ENCODE measurements at places on chromosomes 4 and X.

- DNase-seq, result no peak
These were observed 2.8 kb downstream of the FGFBP1 start for GRCh38 chr4:15935504-15936402.

DNA sequence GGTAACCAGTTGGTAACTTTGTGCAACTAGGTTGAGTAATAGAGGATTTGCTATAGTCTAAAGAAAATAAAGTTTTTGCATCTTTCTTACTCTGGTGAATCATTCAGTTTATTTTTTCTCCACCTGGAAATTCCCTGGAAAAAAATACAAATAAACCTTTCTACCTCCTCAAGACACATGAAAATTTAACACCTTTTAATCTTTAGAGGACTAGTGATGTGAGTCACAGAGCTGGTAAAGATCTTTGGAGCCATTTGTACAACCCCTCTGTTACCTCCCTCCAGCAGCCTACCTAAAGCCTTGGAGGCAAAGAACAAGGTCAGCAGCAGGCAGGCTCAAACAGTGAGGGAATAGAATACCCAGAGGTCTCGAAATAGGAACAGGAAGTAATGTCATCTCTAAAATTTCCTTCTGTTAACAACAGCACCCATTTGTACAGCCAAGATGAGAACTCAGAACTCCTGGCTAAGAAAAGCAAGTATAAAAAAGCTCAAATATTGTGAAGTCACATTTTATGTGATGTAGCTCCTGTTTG is 10.2 kb upstream of the MAOB start:
- DNase-seq, result no peak

- DNase-seq, result no peak
These were observed 2.9 kb downstream of the RAPGEF2 start for GRCh38 chr4:159105761-159106243.

GRCh38 chrX:153392642-153393321 is 8.4 kb downstream of the PNMA6E start:
- no peak for DNase-seq

- no peak for DNase-seq
These were observed 597.2 kb downstream of the GALNTL6 start for GRCh38 chr4:172410363-172410762.

DNA sequence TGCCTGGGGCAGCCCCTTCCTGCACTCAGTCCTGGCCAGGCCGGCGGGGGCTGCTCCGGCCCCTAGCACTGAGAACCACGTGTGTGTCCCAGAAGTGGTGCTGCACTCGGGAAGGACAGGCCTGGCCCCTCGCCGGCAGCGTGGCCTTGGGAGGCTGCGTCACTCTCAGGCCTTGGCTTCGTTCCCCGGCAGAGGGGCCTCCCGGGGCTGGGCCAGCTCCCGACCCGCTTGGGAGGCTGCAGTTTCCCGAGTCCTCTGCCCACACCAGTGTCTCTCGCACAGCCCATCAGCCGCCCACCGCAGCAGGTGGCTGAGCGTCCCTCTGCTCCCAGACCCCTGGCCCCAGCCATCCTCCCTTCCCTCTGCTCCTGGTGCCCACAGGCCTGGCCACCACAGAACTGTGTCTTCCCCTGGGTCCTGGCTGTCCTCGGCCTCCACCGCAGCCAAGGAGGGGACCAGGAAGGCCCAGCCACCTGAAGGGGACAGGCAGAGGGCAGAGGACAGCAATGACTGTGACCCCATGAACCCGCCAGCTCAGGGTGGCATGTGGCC is 10.9 kb upstream of the CPLX1 start:
- DNase-seq, result no peak

DNA sequence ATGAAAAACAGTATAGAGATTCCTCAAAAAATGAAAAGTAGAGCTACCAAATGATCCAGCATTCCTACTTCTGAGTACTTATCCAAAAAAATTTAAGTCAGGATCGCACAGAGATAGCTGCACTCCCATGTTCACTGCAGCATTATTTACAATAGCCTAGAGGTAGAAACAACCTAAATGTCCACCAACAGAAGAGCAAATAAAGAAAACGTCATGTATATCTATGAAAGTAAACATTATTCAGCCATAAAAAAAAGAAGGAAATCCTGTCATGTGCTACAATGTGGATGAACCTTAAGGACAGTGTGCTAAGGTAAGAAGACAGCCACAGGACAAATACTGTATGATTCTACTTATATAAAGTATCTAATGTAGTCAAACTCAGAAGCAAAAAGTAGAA is 12.4 kb downstream of the THOC2 start:
- no peak for DNase-seq

DNA sequence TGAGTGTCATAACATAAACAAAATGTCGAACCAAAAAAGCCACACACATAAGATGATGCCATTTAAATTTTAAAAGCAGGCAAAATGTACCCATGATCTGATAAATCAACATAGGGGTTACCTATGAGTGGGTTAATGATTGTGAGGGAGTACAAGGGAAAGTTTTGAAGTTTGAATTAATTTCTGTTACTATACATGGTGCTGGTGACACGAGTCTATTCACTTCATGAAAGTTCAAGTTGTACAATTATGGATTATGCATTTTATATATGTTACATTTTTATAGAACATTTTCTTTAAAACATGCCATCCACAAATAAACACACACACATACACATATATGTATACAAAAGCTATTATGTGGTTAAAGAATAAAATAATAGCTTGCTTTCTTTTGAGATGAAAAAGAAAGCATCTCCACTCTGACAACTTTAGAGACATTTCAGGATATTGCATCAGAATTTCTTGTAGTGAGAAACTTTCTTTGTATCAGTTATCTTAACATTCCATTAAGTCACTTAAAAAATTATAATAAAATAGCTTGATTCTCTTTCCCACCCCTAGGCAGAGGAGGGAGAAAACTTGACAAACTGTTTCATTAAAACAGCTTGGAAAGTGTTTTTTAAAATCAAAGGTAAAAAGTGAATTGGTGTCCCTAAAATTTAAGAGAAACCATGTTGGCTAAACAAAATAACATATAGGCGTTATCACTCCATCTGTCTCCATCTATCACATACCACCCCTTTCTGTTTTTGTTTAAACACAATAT is 891.8 kb upstream of the NDST4 start:
- no peak for DNase-seq

- no peak for DNase-seq
These were observed 11.6 kb downstream of the UNC5C start for GRCh38 chr4:95537191-95537590.

- DNase-seq, result no peak
These were observed 136.2 kb upstream of the MED14 start for GRCh38 chrX:40871385-40872082.

DNA sequence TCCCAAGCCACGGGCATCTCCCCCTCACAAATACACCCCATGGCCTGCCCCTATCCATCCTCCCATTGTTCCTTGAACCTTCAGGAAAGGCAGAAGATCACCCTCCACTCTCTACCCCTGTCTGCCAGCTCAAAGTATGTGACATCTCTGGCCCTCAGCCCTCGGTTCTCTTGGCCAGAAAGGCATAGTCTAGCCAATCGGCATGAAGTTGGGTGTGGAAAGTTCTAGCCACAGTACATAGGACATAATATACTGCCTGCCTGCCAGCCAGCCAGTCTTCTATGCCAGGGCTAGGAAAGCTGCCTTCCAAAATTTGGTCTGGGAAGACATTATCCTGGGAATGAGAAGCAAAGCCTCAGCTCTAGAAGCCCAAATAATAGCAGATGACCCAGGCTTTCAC is 3.2 kb upstream of the PLP1 start:
- DNase-seq, result no peak

DNA sequence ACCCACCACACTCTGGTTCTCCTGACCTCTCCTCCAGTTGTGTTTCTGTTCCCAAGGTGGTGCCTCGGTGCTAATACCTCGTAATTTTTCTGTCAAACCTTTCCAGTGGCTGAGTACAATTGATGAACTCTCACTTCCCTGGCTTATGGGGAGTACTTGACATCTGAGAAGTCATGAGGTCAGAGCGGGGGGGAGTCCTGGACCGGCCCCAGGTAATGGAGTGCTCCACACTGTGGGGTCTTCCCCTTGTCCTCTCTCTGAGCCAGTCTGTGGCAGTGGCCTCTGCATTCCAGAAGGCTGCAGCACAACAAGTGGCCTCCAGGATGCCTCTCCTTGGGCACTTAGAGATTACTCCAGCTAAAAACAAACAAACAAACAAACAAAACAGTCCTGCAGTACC is 122.5 kb upstream of the TRIM2 start:
- DNase-seq, result no peak

- DNase-seq, result no peak
These were observed 5.7 kb downstream of the MXD4 start for GRCh38 chr4:2256156-2256731.

- DNase-seq, result no peak
These were observed 18.9 kb downstream of the LEF1 start for GRCh38 chr4:108149588-108150380.

GRCh38 chrX:10171249-10171648 is 14.5 kb downstream of the CLCN4 start:
- DNase-seq, result no peak

DNA sequence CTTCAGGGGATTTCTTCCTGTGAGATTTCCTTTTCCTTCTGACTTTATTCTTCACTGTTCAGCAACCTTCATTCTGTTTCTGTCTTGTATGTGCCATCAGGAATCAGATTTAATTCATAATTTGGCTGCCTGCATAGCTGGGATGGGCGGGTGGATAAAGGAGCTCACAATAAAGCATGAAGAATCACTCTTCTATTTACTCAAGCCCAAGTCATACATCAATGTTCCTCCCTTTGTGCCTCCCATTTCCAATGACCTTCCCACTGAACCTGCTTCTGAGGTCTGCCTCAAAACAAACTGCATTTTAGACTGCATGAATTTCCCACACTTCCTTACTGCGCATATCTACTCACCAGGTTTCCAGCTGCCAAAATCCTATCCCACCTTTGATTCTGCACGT is 14.0 kb downstream of the PDGFC start:
- DNase-seq, result no peak

DNA sequence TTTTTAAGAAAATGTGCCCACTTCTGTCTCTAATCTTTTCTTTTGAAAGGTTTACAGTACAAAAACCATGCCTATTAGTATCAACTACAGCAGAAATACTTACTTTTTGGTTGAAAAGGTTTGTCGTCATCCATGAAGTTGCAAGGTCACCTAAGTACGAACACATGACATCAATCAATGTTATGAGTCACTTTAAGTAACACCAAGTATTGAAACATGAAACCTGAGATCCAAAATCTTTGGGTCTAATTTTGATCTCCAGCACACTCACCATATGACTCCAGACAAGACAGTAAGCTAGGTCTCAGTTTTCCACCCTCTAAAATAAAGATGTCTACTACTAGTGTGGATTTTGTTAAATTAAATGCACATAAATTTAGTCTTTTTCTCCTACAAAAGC is 8.4 kb downstream of the ZNF280C start:
- DNase-seq, result no peak

DNA sequence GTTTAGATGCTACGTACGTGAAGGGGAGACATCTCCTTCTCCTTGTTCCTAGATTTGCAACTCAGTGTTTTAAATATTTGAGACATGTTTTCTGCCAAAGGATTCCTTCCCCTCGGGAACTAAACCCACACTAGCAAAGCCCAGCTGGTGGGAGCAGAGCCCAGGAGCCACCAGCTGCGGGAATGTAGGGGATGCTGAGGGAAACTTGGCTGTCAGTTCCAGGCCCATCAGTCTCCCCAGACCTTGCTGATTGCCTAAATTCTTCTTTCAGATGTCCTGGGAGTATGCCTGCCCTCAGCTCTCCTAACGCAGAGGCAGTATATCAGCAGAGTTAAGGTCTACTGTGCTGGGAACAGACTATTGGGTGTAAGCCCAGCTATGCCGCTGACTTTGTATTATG is 630.0 kb upstream of the TENM3 start:
- DNase-seq, result no peak

GRCh38 chr4:122762520-122762919 is 30.0 kb downstream of the BBS12 start:
- DNase-seq, result no peak

DNA sequence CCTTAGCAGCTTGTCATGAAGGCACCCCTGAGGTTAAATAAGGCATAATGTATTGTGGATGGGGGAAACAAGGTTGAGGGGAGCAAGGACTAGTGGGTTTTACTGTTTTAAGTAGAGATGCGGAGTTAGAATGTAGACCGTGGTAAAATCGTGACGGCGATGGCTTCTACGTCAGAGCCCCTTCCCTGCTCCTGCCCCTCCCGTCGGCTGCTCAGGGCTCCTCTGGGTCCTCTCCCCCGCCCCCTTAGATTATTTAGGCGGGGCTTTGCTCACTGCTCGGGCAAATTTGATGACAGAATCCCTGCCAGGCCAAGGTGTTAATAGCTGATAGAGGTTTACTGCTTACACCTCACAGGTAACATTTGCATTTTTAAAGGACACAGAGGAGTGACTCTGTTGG is 2.3 kb downstream of the FRMPD3 start:
- no peak for DNase-seq

GRCh38 chr4:55546506-55546755 is 278 bp downstream of the CLOCK start:
- DNase-seq, result no peak

- DNase-seq, result no peak
These were observed 93.6 kb upstream of the PTPN13 start for GRCh38 chr4:86500527-86500926.

GRCh38 chrX:93741811-93742210 is 67.8 kb downstream of the FAM133A start:
- DNase-seq, result no peak

GRCh38 chrX:85994228-85994627 is 53.1 kb downstream of the CHM start:
- no peak for DNase-seq

- no peak for DNase-seq
These were observed 10.5 kb upstream of the DHX15 start for GRCh38 chr4:24594887-24595286.

DNA sequence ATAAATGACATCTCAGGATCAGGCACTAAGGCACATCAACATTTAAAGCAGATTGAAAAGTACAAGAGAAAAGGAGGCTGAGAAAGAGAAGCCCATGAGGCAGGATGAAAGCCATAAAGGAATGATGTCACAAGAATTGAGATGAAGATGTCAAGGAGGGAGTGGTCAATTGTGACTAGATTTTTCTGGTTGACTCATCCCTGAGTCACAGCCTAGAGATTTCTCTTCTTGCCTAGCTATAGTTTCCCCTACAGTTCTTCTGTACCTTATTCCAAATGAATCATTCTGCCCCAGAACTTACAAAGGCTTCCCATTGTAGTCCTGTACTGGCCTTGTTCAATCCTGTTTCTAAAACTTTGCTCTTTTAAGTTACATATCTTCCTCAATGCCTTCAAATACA is 3.4 kb upstream of the USP53 start:
- no peak for DNase-seq

- no peak for DNase-seq
These were observed 56.9 kb upstream of the SLC39A8 start for GRCh38 chr4:102402223-102402622.
